NCI-H2081 treated with DMSO at 0.1 percent for 48 hours (cell line): ENCODE measurements at places on chromosomes 7 and 10.

DNA sequence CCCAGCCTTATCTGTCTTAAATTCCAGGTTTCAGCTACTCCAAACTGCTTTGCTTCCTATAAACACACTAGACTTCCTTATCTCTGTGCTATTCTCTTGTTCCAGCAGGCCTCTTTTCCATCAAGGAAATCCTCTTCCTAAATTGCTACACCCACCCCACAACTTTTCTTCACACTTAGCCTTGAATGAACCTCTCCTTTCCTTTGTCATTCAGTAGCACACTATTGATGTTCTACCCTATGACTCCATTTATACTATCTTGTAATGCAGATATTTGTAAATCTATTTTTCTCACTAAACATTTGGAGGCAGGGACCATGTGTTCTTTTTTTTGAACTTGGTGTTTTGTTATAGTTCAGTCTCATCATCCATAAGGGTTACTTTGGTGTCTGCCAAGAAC is 3.7 kb downstream of the SLC16A9 start:
- DNase-seq: no peak

DNA sequence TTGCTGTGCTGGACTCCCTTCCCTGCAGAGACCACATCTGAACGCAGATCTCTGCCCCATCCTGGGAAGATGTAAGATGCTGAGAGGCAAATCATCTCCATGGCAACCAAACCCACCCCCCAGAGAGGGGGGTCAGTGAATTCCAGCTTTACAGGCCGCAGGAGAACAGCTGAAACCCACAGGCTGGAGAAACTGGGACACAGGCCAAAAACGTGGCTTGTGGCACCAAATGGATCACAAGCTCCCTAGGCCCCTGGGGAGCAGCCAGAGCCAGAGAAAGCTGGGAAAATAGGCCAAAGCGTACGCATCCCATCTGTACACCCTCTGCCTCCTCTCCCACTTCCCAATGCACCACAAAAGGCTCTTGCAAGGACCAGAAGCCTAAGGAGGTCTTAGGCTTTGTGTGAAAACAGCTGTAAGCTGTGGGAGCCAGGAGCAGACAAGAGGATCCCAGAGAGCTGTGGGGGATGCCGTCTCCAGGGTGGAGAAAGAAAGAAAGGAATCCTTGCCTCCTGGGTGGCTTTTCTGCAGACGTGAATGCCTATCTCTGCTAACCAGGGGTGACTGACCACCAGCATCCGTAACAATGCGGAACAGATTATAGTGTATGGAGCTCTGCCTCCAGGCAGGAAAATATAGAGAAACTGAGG is 59.5 kb downstream of the TMEM130 start:
- no peak for DNase-seq

DNA sequence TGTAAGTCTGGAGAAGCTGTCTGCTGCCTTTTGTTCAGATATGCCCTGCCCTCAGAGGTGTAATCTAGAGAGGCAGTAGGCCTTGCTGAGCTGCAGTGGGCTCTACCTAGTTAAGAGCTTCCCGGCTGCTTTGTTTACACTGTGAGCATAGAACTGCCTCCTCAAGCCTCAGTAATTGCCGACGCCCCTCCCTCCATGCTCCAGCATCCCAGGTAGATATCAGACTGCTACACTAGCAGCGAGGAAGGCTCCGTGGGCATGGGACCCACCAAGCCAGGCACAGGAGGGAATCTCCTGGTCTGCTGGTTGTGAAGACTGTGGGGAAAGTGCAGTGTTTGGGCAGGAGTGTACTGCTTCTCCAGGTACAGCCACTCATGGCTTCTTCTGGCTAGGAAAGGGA is 26.4 kb upstream of the CXCL12 start:
- DNase-seq: no peak

DNA sequence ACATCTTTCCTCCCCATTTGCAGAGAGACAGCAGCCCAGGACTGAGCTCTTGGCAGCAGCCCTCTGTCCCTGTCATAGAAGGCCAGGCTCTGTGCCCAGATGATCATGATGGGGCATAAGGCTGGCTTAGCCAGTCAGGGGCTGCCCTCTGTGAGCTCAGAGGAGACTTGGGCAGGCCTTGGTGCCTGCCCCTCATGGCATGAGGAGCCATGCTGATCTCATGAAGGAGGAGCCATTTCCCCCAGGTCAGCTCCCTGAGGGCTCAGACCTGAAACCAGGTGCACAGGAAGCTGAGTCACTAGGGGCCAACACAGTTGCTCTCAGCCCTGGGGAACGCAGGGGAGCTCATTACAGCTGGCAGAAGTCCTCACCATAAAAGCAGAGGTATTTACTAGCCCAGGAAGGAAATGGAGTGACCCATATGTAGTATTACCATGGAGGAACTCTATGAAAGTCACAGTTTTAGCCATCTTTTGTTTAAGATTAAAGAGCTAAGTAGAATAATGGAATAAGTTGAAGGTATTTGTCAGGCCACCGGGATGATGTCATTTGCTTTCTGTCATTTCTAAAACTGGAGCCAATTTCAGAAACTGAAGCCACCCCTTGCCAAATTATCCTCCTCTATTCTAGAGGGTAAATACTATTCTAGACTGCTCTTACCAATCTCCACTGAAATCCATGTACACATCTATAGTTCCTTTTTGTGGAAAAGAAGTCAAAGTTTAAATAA is 362.4 kb upstream of the ZNF32 start:
- no peak for DNase-seq

- DNase-seq: no peak
Measured at GRCh38 chr7:139362302-139362701, 2.6 kb downstream of the LUC7L2 start.

GRCh38 chr10:71964743-71965515 is 734 bp downstream of the CHST3 start:
- DNase-seq: no peak

- no peak for DNase-seq
Measured at GRCh38 chr7:69208276-69208675, 390.0 kb upstream of the AUTS2 start.

DNA sequence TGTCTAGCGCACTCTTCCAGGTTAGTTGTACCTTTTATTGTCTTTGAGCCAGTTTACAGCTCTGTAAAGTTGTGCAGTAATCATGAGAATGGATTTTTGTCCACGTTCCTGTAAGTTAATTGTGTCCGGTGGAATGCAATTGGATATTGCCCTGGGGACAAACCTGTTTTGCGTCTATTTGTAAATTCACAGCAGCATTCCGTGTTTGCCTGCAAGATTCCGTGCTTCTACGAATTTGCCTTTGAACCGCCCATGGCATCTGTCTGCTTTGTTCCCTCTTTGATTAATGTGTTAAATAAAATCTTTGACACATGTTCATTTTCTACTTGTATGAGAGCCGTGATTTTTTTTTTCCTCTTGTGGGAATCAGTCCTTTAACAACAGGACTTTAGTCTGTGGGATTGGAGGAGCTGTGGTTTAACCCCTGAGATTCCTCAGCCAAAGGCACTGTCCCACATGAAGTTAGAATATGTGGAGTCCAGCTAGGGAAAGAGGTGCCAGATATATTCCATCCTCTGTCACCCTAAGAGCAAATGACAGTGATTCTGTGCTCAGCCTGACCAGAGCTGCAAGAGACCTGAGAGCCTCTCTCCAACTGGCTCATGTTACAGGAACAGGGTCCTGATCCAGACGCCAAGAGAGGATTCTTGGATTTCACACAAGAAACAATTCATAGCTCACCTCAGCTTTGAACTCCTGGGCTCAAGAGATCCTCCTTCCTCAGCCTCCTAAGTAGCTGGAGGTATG is 126.3 kb downstream of the COL26A1 start:
- DNase-seq: no peak
